ENCODE measurements at places on chromosomes 2 and 18. TPM values are rescaled to one million over a fixed set of nuclear protein-coding genes. Genes with fewer than 3 reads are reported as not detected.
A peak's percentile ranks its signal among the peaks of the same experiment; 100 is the strongest.

GRCh38 chr2:20198796-20199632 lies 25.9 kb downstream of the SDC1 start:
- DNase-seq: no peak

DNA sequence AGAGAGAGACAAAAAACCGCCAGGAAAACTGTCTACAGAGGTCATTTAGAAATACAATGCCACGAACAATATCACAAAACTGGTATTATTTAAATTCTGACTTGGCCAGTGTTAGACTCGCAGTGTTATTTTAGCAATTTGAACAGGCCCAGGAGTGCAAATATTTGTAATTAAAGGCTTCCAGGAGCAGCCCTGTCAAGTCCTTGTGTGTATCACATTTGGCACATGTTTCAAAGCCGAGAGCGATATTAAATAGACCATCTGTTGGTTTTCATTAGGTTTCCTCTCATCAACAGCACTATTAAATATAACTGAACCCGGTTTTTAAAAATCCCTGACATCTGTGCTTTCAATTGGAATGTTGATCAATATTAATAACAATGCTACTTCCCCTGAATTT lies 656.9 kb downstream of the TSN start:
- DNase-seq: no peak

- DNase-seq: no peak
Measured at GRCh38 chr18:3040173-3040572, 27.2 kb upstream of the LPIN2 start.

DNA sequence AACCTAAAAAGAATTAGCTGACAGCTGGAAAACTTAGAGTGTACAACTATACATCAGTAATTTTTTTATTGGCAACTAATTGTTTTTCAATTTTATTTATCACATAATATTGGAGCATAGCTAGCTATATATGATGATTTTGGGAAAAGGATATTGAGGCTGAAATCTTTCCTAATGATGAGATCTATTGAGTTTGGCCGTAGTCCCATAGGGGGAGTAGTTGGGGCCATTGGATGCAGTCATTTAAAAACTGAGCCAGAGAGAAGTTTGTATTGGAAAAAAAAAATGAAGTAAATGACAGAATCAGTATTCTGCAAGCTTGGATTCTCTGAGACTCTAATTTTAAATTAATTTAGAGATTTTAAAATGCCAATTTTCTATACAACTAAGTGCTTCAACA lies 179.8 kb downstream of the LTBP1 start:
- no peak for DNase-seq

GRCh38 chr2:127254386-127254981 lies 34.4 kb upstream of the CYP27C1 start:
- no peak for DNase-seq

DNA sequence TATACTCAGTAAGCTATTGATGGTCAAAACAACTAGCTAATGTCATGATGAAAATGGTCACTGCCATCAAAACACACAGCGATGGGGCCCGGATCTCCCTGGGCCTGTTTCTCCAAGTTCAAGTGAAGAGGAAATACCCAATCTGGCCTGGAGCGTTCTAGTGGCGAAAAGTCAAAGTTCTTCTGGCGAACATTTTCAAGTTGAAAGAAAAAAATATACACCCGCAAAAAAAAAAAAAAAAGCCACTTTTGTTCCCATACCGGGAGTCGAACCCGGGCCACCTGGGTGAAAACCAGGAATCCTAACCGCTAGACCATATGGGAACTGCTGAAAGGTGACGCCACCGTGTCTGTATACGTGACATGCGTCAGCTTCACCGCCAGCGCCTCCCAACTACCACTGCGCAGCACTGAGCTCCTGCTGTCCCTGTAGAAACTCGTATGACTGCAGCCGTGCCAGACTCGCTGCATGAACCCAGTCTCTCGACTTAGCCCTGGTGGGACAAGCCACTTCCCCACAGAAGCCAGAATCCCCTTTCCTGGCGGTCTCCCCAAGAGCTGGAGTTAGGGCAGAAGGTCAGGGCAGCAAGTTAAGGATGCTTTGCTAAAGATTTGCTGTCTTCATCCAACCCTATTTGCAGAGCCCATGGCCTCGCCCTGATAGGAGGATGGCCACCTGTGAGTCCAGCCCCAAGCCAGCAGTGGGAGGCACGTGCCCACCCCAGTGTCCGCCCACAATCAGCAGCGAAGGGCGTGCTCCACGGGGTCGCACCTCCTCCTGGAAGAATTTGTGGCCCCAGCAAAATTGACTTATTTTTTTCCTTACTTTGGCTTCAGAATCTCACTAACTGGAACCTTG lies 5.6 kb upstream of the IMP4 start:
- DNase-seq: peak; percentile 95

Gene DSC3
- 0.03 TPM for total RNA-seq

GRCh38 chr18:23684515-23685197 lies 4.6 kb upstream of the LAMA3 start:
- DNase-seq: peak; percentile 61

- no peak for DNase-seq
Measured at GRCh38 chr2:203830304-203831055, 37.1 kb upstream of the CTLA4 start.

Gene SPDYA
- total RNA-seq: 0.46 TPM

Gene HAUS1
- 25.4 TPM for total RNA-seq

Gene GALNT5
- total RNA-seq: 1.1 TPM

Gene SIX3
- total RNA-seq: not detected

DNA sequence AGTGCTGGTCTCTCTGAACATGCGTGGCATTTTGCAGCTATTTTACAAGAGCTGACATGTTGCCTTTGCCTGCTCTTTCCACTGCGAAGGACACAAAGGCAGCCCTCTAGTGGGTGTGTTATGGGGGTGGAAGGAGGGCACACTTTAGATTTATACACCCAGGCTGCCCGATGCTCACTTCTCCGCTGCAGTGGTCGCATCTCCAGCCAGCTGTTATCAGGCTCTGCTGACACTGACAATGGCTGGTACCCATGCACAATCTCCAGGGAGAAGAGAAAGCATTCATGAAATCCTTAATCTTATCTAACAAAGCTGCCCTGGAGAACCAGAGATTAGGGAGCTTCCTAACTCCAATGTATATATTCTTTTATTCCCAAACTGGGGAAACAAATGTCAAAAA lies 113.5 kb downstream of the EPHA4 start:
- no peak for DNase-seq

DNA sequence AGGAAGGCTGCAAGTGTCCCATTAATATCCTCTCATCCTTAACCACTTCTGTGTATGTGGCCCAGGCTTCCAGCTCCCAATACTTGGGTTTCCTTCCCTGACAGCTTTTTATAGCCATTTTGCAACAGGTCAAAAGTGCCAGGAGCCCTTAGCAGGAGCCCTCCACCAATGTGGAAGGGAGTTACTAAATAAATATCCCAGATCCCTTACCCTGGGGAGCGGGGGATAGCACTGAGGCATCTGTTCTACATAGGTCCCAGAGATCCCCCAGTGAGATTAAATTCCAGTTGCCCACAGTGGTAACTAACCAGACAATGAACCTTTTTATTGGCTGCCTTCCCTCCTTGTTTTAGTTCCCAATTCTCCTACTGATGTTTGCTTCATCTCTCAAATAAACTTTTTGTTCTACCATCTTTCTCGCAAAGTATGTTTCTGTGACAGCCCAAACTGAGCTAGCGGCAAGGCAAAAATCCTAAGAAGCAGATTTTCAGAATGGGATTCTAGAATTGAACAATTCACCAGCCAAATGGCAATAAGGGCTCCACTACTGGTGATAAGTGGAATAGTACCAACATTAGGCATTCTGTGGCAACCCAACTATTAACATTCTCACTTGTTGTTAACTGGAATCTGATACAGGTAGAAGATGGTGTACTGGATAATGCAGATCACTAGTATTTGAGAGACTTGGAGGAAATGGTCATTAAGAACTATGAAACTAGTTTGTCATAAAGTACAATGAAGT lies 83.9 kb upstream of the MAPRE2 start:
- DNase-seq: peak; percentile 46

DNA sequence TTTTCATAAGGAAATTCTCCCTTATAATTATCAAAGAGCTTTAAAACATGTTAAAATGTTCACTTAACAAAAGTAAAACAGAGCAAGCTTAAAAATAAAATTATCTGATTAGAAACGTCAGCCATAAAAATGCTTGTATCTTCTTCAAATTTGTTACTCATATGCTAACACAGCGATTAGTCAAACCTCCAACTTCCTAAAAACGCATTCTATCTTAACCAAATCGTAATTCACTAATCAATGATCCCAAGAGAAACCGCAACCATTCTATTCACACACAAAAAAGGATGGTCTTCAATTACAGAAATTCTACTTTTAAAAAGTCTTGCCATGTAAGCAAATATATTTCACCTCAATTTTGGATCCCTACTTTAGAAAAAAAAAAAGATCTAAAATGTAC lies 1.9 kb downstream of the STK17B start:
- peak; percentile 40 for DNase-seq

DNA sequence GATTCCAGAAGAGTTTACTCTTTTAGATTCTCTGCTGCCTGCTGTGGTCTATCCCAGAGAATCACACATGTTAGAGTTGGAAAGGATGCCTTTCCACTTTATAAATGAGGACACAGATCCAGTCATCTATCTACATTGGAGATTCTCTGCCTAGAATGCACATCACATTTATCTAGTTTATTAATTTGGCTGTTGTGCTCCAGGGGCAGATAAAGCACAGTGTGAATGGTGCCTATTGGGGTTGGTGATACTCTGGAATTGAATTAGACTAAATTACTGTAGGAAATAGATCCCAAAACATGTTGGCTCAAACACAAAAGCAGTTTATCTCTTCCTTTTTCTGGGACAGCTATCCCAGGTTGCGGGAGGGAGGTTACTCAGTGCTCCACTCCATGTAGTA lies 14.9 kb downstream of the SIX2 start:
- DNase-seq: no peak

Gene ACMSD
- total RNA-seq: not detected

- peak; percentile 10 for DNase-seq
Measured at GRCh38 chr18:55763805-55764204, 175.8 kb upstream of the TCF4 start.

Gene REG3A
- total RNA-seq: not detected

- no peak for DNase-seq
Measured at GRCh38 chr18:23230686-23231085, 95.4 kb downstream of the CABLES1 start.

GRCh38 chr2:225355788-225356187 lies 43.7 kb upstream of the NYAP2 start:
- no peak for DNase-seq

Gene IKZF2
- 6.8 TPM for total RNA-seq

GRCh38 chr2:158153270-158154015 lies 51.8 kb downstream of the UPP2 start:
- DNase-seq: no peak

- DNase-seq: no peak
Measured at GRCh38 chr2:227451655-227451992, 20.3 kb upstream of the AGFG1 start.

GRCh38 chr2:163407296-163407695 lies 328.5 kb downstream of the FIGN start:
- DNase-seq: no peak

DNA sequence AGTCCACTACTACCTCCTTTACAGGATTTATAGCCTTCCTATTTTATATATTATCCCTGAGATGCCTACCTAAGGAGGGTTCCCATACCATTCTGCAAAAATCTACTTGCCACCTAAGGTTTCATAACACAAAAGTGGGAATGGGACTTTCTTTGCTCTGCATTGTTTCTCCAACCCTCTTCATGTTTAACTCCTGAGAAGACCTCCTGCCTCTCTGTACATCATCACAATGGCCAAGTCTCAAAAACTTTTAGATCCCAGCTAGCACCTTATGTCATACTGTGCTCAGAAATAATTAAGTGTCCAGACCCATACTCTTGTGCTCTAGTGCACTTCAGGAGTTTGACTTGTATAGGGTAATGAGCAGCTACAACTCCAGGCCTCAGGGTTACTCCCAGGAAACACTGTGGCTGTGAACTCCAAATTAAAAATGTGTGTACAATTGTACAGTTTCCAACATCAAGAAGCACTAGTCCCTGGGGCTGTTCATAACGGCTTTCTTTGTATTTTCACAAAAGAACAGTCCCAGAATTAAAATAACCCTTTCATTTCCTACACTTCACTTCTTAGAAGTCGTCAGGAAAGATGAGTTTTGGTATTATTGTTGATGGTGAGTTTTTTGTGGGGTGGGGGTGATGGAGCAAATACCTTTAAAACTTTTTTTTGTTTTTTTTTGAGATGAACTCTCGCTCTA lies 39.4 kb downstream of the METAP1D start:
- DNase-seq: no peak

- no peak for DNase-seq
Measured at GRCh38 chr2:150690261-150690660, 202.8 kb upstream of the RND3 start.

Gene CNNM4
- 11.9 TPM for total RNA-seq

DNA sequence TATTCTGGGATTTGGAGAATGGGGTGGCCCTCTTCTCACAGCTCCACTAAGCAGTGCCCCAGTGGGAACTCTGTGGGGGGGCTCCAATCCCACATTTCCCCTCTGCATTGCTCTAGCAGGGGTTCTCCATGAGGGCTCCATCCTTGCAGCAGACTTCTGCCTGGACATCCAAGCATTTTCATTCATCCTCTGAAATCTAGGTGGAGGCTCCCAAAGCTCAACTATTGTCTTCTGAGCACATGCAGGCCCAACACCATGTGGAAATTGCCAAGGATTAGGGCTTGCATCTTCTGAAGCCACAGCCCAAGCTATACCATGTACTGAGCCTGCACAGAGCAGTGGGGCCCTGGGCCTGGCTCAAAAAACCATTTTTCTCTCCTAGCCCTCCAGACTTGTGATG lies 162.4 kb upstream of the CWC22 start:
- no peak for DNase-seq

Gene TRAPPC12
- 77.7 TPM for total RNA-seq

Gene CCDC148
- total RNA-seq: 1.4 TPM

GRCh38 chr2:199278099-199278498 lies 179.6 kb downstream of the SATB2 start:
- DNase-seq: no peak

Gene KCNE4
- not detected for total RNA-seq

DNA sequence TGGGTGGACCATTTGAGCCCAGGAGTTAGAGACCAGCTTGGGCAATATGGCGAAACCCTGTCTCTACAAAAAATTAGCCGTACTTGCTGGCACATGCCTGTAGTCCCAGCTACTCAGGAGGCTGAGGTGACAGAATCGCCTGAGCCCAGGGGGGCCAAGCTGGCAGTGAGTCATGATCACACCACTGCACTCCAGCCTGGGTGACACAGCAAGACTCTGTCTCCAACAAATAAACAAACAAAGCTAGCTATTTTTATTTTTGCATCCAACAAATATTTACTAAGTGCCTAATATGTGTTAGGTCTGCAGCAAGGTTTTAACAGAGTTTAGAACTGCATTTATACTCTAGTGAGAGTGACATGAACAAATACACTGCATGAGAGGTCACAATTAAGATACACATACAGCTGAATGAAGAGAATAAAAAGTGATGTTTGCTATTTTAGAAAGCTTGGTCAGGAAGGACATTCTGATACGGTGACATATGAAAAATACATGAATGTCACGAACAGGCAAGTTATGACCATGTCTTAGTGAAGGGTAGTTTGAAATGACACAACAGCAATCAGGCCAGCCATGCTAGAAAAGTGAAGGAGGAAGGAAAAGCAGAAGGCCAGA lies 83.2 kb upstream of the FRZB start:
- no peak for DNase-seq

GRCh38 chr2:130767408-130767775 lies 12.1 kb downstream of the AMER3 start:
- no peak for DNase-seq

Gene RANBP2
- total RNA-seq: 25.1 TPM

GRCh38 chr18:79800371-79801180 lies 2.8 kb downstream of the KCNG2 start:
- no peak for DNase-seq

- peak; percentile 35 for DNase-seq
Measured at GRCh38 chr2:95275601-95276243, 1.5 kb downstream of the PROM2 start.

Data from HT-29 (cell line).